SK-N-SH (cell line): ENCODE measurements at places on chromosomes 7 and 10. TPM values are rescaled to one million over a fixed set of nuclear protein-coding genes. Genes with fewer than 3 reads are reported as not detected.

- DNase-seq: no peak
Measured at GRCh38 chr10:113214331-113214730, 264.3 kb downstream of the TCF7L2 start.

DNA sequence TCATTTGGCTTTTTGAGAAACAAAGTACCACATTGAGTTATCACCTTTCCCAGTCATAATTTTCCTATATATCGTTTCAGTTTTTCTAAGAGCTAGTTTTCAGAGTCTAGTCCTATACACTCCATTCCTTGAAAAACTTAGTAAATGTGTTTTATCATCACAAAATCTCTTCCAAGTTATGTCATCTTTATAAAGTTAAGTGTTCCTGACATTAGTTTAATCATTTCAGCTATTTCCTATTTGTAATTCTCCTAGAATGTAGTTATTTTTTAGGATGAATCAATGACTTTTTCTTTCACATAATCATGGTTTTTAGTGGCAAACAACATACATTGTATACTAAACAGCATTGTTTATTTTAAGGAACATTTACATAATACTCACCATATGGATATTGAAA, 191.7 kb upstream of the BET1 start:
- no peak for DNase-seq

- no peak for DNase-seq
Measured at GRCh38 chr7:102425639-102426267, 7.6 kb upstream of the ORAI2 start.

Gene ZSWIM8
- 97.3 and 112 TPM in 2 replicates for polyA plus RNA-seq

GRCh38 chr7:135447748-135448147, 62.2 kb downstream of the CNOT4 start:
- no peak for DNase-seq

- no peak for DNase-seq
Measured at GRCh38 chr7:157003445-157003755, 7.1 kb downstream of the MNX1 start.

- DNase-seq: no peak
Measured at GRCh38 chr7:153641199-153641598, 411.0 kb upstream of the DPP6 start.
